ENCODE measurements at places on chromosomes 1 and 21.
A peak's percentile ranks its signal among the peaks of the same experiment; 100 is the strongest.

DNA sequence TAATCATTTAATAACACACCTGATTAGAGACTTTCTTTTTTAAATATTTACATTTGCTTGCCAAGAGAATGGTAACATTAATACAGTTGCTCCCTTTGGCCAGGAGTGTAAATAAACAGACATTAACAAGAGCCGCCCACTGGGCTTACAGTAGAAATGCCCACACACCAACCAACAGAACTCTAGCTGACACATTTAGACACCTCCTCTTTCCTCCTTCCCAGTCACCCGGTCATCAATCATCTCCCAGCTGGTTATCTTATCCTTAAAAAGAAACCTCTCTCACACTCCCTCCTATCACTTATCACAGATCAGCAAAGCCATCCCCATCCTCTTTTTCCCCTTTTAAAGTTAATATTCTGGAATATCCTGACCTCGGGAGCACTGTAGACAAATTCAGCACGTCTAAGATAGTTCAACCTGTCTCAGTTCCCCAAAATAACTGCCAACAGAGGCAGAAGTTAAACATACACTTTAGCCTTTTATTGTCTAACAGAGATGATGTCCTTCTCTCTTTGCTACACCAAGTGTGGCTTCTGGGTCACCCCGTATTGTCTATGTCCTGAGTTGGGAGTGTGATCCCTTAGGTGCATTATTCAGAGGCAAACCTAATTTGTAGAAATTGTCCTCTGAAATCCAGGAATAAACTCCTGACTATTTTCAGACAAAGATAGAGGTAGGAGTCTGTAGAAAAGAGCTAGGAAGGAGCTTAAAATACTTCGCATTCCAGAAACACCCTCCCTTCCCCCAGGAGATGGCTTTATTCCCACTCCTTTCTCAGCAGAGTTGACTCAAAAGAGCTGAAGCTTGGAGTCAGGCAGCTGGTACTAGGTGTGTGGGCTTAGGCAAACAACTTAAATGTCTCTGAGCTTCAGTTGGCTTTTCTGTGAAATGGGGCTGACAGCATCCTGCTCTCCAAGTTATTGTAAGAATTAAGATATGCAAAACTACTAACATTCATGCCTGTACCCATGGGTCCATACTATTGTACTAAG, 8.8 kb downstream of the MYCL start:
- peak; percentile 71 for DNase-seq

GRCh38 chr1:91032349-91032748, 10.5 kb upstream of the ZNF644 start:
- DNase-seq: no peak

- no peak for DNase-seq
These were observed 112.8 kb downstream of the MRPS6 start for GRCh38 chr21:34186109-34186719.

GRCh38 chr1:199101635-199102034, 462.8 kb downstream of the PTPRC start:
- no peak for DNase-seq

- DNase-seq: peak; percentile 56
These were observed 6.1 kb downstream of the SORT1 start for GRCh38 chr1:109391626-109392025.

- no peak for DNase-seq
These were observed 41.7 kb upstream of the ANGPTL1 start for GRCh38 chr1:178912597-178912996.

DNA sequence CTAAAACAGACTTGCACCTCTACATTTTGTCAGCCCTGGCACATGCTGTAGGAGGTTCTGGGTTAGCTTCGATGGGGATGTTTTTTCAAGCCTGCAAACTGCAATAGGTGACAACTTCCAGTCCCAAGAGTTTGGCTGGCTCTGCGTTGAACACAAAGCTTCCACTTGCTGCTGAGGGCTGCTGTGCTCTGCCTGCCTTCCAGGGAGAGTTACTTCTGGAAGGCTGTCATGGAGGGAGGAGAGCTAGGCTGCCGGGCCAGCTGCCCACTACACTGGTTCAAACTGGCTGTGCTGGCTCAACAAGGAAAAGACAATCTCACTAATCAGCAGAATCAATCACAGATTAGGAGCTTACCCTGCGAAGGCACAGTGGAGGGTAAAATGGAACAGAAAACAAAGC, 46.7 kb upstream of the PPP2R5A start:
- DNase-seq: no peak

DNA sequence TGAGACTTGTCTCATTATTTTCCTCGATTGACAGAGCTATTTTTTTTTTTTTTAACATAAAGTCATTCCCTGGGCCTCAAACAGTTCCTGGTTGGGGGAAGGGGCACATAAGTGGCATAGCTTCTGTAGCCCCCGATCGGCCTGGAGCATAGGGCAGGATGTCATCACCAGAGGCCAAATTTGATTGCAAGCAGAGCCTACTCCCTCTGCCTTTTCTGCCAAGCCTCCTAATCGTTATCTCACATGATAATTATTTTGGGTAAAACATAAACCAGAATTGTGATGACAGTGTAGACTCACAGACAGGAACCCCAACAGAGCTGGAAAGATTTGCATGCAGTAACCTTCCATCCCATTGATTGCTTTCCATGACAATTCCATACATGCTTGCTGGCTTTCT, 404.8 kb downstream of the PCP4 start:
- DNase-seq: no peak

GRCh38 chr1:34037109-34037508, 127.9 kb downstream of the CSMD2 start:
- no peak for DNase-seq

DNA sequence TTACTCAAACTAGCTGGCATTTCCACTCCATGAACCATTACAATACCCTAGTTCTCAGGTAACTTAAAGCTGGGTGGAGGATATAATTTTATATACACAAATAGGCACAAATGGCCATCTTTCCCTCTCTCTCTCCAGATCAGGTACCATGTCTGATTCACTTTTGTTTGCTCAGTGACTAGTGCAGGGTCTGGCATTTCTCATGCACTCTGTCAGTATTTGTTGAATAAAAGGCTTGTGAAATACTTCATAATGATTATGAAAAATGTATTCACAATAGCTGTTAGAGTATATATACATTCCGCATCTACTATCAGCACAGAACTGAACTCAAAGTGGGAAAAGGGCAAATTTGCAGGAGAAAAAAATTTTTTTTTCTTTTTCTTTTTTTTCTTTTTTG, 510.2 kb upstream of the USP24 start:
- no peak for DNase-seq
